ENCODE measurements at places on chromosomes 16 and 17. TPM values are rescaled to one million over a fixed set of nuclear protein-coding genes. Genes with fewer than 3 reads are reported as not detected.

GRCh38 chr16:85476389-85476788 lies 136.7 kb upstream of the GSE1 start:
- no peak for DNase-seq

GRCh38 chr17:29956225-29956624 lies 14.8 kb downstream of the EFCAB5 start:
- no peak for DNase-seq

DNA sequence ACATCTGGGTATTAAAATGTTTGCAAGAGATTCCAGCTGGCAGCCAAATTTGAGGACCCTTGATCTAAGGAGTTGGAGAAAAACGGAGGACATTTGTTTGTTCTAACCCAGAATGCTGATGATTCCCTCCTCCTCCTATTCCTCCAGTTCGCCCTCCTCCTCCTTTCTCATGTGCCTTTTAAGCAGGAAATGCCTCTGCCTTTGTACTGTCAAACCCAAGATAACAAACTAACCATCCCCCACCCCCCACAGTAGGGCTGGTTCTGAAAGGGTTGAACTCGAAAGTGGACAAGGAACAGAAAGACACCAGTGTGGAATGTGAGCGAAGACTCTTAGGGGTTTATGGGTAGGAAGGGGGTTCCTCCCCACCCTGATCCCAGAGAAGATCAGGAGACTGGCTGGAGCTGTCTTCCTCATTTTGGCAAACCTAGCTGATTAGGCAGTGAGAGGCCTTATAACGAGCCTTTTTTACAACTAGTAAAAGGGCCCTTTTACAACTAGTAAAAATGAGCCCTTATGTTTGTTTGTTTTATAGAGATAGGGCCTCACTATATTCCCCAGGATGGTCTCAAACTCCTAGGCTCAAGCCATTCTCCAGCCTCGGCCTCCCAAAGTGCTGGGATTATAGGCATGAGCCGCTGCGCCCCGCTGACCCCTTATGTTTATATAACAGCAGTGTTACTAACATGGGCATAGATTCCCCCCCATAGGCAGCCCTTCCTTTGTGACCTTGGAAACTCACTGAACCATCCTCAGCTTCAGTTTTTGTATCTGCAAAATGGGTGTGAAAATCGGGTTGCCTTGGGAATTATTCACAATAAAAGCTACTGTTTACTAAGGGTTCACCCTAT lies 975 bp downstream of the CHD9 start:
- DNase-seq: no peak

DNA sequence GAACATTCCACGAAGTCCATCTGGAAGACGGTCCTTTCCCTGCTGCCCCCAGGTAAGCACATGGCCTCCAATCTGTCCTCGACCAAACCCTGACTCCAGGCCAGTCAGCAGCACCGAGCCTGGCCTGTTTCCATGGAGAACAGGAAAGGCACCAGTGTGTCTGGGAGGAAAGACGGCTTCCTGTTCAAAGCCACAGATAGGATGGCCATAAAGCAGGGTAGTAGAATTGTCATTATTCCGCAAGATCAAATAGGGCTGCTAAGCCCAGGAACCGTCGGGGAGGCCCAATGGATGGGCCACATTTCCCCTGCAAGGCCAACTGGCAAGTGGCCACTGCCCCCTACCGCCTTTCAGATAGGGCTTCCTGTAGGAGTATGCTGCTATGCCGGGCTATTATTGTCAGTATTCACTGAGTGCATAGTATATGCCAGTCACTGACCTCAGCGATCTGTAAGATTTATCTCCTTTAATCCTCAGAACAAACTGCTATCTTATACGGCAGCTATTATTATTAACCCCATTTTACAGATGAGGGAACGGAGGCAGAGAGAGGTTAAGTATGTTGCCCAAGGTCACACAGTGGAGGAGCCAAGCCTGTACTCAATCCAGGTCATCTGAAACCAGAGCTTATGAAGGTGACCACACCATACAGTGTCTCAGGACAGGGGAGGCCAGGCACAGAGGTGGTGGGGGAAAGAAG lies 23.0 kb upstream of the PLCG2 start:
- DNase-seq: no peak

The LCAT gene
- total RNA-seq: 4.6 TPM

The TMEM114 gene
- total RNA-seq: not detected
